Activated CD8-positive, alpha-beta memory T cell treated with anti-CD3 and anti-CD28 coated beads, Interleukin-2, amount 10 ng/mL, durations not matched to agents 7 days and 5 days (primary cell): ENCODE measurements at places on chromosomes 2 and 18. TPM values are rescaled to one million over a fixed set of nuclear protein-coding genes. Genes with fewer than 3 reads are reported as not detected.
A peak's percentile ranks its signal among the peaks of the same experiment; 100 is the strongest.

GRCh38 chr2:13676269-13676668 lies 956.2 kb upstream of the LRATD1 start:
- no peaks in the 10 kb centered on the region for H3K4me1 ChIP-seq
- DNase-seq = no peak
- H3K27me3 ChIP-seq = no peaks in the 10 kb centered on the region
- no peak overlapping the region for H3K27ac ChIP-seq
- H3K36me3 ChIP-seq = no peaks in the 10 kb centered on the region

CRYGD gene
- not detected for total RNA-seq

FBLN7 gene
- 0.63 TPM for total RNA-seq

DNA sequence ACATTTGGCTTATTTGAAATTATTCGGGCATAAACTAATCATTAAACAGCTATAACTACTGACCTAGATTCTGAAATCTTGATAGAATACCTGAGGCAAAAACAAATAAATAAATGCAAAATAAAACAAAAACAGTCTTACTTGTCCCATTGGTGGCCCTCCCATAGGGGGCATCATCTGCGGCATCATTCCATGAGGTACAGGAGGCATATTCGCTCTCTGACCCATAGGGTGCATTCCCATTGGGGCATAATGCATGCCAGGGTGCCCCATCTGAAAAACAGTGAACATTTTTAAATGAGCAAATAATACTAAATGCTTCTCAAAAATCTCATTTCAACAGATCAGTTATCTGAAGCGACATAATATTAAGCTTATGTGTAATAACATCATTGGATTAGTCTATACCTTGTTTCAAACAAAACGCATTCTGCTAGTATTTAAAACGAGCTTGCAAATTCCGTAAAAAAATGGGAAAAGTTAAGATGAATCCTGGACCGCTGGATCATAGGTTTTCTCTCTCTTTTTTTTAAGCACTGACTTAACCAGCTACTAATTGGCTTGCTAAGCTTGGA lies 1.3 kb downstream of the PRPF40A start:
- peak overlapping the region; percentile 100 for H3K27ac ChIP-seq
- H3K27me3 ChIP-seq = no peaks in the 10 kb centered on the region
- peaks cover 59% of the 10 kb centered on the region for H3K4me1 ChIP-seq
